Heart left ventricle (tissue), 16 donors: ENCODE measurements at places on chromosomes 7 and 10. TPM values are rescaled to one million over a fixed set of nuclear protein-coding genes. Genes with fewer than 3 reads are reported as not detected.

DNA sequence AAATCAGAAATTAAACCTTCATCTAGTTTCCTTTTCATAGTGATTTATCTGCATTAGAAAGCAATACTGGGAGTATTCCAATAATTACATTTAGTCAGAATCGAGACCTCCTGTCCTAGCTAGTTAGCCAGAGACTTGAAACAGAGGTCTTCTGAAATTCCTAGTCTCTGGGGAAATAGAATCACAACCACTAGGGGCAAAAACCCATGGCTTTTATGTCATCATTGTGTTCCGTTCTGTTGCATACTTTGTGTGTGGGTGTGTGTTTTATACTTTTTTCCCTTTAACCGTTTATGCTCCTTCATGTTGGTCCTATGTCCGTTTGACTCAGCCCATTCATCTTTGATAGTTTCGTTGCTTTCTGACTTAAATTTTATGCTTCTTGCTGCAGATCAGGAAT, 79.8 kb downstream of the RALA start:
- DNase-seq = no peak

The C7orf57 gene
- total RNA-seq = 0.27 TPM

DNA sequence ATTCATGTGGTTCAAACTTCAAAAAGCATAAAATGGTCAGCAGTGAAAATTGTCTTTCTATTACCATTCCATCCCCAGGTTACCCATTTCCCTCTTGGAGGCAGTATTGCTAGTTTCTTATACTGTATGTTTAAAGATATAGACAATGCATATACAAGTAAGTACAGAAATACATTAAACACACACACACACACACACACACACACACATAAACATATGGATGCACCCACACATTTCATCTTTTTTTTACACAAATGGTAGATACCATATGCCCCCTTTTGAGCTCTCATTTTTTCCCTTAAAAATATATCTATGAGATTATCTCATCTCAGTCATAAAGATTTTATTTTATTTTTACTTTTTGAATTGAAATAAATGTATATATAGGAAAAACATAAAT, 79.7 kb downstream of the NEUROD6 start:
- DNase-seq = no peak

The RPEL1 gene
- not detected for total RNA-seq

GRCh38 chr10:131270461-131271190, 40.9 kb downstream of the TCERG1L start:
- DNase-seq = no peak

DNA sequence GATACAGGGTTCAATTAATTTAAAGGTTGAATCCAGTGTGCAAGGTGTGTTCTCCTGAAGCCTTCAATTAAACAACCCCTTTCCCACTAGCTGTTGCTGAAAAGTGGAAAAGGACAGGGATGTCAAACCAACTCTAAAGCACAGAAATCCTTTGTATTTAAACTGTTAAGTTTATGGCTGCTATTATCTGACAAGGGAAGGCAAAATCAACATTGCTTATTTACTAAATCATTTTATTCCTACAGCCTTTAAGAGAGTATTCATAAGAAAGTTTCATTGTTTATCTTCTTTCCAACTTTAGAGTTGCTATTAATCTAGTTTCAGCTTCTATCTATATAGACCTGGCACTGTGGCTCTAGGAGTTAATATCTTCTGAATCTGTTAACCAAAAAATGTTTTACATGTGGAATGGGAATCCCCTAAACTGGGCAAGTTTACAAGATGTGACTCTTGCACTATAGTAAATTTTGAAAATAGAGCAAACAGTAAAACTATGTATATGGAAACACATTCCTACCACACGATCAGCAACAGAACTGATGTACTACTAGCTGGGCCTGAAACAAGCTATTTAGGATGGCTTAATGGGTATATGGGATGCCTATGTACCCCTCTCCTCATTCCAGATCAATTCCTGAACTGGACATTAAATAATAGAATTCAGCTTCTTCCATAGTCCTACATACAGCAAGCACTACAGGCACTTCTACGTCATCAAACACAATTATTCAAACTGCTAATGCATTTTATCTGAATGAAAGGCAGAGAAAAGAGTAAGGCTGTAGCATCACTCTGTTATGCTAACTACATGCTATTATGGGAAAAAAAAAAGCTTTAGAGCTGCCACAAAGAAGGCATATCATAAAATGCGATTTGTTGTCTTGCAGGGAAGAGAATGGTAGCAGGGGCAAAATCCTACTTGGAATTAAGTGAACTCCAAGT, 52.8 kb downstream of the CDK6 start:
- no peak for DNase-seq

GRCh38 chr7:2855386-2855785, 11.3 kb upstream of the GNA12 start:
- DNase-seq = no peak

The MKRN1 gene
- 86.9 TPM for total RNA-seq

DNA sequence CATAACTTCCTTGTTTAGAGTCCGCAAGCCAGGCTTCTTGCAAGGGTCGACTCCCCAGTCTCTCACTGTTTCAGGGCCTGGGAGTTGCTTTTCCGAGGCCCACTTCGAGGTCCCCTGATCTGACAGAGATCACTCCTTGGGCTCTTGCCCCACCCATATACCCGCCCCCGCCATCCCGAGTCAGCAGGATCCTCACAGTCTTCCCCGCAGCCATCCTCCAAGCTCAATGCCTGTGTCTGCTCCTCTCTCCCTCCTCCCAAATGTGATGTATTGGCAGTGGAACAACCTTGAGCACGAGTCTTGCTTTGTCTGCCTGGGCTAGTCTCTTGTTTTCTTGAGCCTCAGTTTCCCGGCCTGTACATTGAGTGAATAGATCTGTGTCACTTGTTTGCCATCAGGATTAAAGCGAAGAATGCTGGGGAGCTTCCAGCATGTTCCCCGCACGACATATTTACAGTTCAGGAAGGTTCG, 2.4 kb upstream of the HMX2 start:
- no peak for DNase-seq

The TFR2 gene
- total RNA-seq = 0.47 TPM

DNA sequence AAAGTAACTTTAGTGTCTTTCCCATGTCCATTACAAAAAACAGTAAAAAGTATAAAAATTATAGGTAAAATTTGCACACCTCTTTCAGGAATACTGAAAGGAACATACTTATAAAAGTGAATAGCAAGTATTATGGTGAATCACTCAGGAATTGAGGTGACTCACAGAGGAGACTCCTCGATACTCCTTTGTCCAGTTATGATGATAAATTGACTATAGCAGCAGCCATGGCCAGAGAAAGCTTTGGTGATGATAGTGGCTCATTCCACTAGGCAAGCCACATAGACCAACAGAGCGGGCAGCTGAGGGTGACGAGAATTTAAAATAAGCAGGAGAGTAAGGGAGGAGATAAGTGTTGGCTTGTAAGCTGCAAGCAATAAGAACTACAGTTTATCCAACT, 1231.1 kb upstream of the CELF2 start:
- no peak for DNase-seq

- no peak for DNase-seq
These were observed 168.6 kb upstream of the NEBL start for GRCh38 chr10:21065621-21066248.

The MDFIC gene
- total RNA-seq = 44.1 TPM

DNA sequence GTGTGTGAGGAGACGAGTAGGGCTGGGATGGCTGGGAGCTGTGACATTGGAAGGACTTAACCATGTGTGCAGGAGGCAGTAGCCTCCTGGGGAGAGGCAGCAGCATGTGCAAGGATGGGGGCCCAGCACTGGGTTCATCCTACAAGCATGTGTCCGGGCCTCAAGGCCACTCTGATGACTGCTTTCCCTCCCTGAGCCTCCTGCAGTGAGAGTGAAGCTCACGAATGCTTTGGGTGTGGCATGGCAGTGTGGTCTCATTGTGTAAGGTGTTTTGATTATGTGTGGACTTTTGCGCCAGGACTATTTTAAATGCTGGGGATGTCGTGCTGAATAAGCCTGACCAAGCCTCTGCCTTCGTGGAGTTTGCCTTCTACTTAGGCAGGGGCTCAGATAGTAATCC, 122.0 kb upstream of the INSYN2A start:
- DNase-seq = no peak

GRCh38 chr7:18356191-18356645, 139.3 kb upstream of the HDAC9 start:
- DNase-seq = no peak

DNA sequence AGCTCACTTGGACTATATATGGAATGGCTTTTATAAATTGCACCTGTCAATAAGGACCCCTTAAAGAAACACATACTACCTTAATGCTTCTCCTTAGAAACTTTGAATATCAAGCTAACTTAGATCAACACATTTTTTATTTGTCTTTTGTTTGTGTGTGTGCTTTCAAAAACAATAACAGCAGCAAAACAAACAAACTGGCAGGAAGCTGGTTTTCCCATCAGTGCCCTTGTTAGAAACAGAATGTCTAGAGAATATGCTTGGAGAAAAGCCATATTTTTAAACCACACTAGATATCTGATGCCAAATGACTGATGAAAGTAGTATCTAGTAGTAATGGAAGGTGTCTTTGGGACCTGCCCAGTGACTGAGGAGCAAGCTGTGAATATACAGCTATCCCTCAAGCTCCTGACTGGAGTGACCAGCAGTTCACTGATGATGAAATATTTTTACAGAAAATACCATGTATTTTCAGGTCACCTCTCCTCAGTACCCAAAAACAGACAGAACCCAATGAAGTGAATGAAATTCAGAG, 1.0 kb downstream of the PDE1C start:
- DNase-seq = no peak

The MCMBP gene
- total RNA-seq = 32.0 TPM

- DNase-seq = no peak
These were observed 150.8 kb downstream of the NSUN6 start for GRCh38 chr10:18500576-18500975.

The OR2A12 gene
- not detected for total RNA-seq

DNA sequence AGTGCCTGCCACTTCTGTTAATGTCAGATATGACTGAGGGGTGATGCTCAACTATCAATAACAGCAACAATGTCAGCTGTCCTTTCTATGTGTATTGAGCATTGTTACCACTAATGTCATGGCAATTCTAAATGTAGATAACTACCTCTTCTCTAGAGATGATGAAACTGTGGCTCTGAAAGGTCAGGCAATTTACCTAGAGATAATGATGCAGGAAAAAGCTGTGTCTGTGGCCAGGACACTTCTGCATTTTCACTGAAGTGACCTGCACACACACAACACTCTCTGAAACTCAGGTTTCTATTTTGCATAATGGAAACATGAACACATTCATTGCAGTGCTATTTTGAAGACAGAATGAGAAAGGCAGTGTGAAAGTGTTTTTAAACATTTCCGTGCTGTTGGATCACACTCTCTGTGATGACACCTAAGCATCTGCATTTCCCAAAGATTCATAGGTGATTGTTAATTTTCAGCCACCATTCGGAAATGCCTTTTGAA, 148.2 kb downstream of the KCND2 start:
- DNase-seq = no peak

The EGR2 gene
- total RNA-seq = 0.37 TPM

The OPALIN gene
- total RNA-seq = not detected

DNA sequence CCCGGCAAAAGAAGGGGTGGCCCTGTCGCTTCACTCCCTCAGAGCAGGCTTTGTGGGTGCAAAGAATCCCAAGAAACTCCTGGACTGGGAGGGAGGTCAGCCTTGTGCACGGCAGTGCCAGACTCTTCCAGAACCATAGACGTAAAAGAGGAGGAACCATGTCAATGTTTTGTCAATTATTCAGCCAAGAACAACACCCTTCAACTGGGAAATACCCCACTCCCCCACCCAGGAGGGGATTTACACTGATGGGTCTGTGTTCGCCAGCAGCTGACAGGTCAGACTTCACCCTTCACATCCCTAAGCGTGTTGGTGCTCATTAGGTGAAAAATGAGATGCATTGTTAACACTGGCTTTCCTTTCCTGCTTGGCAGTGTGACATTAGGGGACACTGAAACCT, 116.8 kb upstream of the BMPER start:
- DNase-seq = no peak

DNA sequence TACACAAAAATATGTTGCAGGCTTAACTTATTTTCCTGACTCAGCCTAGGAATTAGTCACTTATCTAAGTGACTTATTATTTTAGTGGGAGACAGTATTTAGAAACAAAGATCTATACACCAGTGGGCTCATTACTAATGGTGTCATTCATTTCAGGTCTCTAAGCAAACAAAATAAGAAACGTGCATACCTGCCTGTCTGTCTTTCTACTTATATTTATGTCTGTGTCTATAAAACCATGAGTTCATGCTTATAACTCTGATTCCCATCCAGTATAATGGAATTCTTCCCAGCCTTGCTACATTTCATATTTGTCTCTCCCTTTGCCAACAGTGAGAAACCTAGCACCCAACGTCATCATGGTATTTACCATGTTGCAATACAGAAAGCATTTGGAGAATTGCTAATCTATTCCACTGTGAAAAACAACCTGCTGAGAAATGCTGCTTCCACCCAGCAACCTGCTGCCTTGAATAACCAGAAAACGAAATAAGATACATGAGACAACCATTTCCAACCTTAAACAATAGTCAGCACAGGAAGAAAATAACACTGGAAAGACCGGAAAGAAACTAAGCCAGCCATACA, 501.0 kb downstream of the GLRX3 start:
- DNase-seq = no peak

DNA sequence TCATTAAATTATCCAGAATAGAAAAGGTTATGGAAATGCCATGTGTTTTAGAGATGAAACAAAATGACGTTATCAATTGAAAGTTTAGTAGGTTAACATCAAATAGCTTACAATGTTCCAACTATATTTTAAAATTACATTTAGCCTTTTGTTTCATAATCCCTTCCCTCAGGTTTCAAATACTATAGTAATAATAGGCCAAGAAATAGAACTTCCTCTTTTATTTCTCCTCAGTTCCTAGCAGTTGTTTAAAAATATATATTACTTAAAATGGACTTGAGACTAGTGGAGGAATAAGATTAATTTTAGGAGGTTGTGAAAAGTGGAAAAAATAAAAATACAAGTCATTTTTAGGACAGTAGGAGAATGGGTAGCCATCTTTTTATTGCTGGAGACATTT, 16.4 kb upstream of the PDSS1 start:
- no peak for DNase-seq

GRCh38 chr10:122047560-122047959, 58.6 kb downstream of the TACC2 start:
- no peak for DNase-seq

DNA sequence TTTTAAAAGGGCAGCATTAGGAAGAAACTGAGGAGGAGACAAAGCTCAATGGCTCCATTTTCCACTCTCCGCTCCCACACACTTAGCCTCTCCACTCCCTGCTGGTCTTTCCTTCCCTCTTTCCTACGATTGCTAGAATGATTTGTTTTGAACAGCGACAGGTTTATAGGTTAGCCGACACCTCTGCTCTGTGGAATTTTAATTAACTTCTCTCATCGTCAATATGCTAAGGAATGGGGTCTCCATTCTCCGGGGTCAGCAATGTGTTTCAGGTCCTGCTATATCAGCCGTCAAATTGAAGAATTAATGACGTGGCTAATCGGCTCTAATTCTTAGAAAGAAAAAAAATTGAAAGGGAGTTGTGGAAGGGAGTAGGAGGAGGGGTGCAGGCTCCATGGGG, 28.9 kb downstream of the FBXW4 start:
- DNase-seq = no peak
